ENCODE measurements at places on chromosomes 12 and 14.
A peak's percentile ranks its signal among the peaks of the same experiment; 100 is the strongest.

- peak; percentile 57 for DNase-seq
Observed at GRCh38 chr12:4037747-4038312, 164.6 kb upstream of the PARP11 start.

- no peak for DNase-seq
Observed at GRCh38 chr12:97398704-97399103, 63.9 kb upstream of the RMST start.

DNA sequence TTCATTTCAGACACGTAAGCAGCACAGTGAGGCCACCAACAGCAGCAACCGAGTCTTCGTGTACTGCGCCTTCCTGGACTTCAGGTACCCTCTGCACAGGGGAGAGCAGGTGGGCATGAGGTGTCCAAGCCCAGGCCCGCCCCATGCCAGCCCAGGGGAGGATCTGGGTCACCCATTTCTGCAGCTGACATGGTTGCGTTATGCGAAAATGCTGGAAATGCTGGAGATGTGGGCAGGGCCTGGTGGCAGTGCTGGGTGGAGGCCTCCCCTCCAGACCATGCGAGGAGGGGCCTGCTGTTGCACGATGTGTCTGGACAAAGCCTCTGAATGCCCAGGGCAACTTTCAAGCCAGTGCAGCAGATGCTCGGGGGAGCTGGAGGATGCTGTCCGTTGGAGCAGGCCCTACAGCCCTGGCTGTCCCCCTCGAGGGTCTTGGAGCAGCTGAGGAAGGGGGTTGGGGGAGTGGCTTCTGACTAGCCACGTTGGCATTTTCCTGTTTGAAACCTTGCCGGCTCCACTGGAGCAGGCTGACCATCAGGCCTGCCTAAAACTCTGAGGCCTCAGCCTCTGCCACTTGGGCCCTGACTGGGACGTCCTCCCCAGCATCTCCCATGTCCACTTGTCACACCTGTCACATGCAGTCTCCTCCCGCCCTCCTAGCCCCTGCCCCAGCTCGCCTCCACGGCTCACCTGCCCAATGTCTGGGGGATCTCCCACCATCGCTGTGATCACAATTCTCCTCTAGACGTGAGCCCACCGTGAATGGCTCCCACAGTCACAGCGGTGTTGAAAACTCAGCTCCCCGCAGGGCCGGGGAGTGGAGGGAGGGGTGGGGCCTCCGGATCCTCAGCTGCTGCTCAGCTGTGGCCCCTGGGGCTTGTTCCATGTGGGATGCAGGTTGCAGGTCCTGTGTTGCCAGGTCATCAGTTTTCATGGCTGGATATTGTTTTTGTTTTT, 123.4 kb downstream of the ADGRD1 start:
- no peak for DNase-seq

DNA sequence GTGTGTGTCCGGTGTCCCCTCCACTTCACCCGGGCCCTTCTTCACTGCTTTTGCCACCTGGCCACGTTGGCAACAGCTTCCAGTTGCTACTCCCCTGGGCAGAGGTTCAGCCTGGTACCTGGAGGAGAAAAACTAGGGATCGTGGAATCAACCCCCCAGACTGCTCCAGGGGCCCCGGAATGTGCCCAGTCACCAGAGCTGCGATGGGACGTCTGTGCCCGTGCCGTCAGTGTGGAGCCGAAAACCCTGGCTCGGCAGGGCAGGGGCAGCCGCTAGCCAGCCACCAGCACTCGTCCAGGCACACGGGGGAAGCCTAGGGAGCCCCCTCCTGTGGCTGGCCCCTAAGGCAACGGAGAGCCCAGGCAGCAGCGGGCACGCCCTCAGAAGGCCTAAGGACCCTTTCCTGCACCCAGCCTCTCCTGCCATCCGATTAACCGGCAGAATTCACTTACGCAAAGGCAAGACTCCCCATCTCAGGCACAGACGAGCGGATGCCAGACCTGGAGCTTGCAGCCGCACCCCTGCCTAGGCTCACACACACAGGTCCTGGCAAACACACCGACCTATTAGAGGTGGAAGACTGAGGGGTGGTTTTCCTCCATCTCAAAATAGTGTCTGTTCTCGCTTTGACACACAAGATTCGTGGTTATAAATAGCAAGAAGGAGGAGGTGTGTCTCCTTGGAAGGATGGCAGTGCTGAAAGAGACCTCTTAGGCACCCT, 62.6 kb downstream of the FBXL14 start:
- no peak for DNase-seq

DNA sequence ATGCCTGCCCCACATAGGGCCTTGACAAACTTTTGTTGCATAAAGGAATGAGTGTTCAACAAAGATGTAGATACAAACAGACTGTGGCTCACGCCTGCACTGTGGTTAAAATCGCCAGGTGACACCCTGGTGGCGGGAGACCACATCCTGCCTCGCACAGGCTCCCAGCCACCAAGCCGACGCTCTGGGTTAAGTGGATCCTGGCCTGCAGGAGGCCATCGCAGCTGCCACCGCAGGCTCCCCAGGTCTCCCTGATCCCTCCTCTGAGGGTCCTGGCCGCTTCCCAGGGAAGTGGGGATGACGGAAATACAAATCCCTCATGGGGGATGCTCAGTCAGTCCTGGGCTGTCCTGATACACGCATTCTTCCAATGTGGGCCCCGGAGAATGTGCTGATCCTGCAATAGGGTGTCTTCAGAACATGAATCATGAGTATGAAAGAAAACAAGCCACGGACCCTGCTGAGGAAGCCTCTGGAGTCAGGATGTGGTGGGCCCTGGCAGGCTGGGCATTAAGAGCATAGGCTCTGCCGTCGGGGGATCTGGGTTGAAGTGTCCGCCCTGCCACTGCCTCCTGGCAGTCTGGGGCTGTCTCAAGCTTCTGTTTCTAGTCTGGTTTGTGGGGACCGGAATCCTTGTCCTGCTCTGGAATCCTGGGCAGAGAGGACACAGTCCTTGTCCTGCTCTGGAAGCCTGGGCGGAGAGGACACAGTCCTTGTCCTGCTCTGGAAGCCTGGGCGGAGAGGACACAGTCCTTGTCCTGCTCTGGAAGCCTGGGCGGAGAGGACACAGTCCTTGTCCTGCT, 53.5 kb upstream of the BEGAIN start:
- no peak for DNase-seq

- DNase-seq: no peak
Observed at GRCh38 chr12:96493106-96493505, 3.7 kb downstream of the CFAP54 start.

- no peak for DNase-seq
Observed at GRCh38 chr12:3995306-3995705, 122.1 kb upstream of the PARP11 start.

DNA sequence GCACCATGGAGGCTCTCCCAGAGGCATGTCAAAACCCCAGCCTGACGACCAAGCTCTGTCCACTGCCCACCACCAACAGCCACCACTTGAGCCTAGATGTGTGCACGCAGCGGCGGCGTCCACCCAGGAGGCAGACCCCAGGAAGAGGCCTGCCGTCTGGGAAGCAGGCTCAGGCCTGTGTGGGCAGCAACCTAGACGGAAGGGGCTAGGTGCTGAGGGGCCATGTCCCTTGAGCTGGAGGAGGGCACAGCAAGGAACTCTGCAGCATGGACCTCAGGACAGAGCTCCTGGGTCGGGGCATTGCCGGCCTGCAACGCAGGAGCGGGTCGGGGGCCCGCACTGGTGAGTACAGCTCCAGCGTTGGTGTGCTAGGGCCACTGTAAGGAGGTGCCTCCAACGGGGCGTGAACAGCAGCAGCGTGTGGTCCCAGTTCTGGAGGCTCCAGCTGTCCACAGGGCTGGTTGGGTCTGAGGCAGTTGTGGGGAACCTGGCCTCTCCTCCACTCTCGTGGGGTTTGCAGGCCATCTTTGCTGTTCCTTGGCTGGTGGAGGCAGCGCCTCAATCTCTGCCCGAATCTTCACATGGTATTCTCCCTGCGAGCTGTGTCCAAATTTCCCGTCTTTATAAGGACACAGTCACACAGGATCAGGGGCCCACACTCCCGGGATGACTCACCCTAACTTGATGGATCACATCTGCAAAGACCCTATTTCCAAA, 20.5 kb downstream of the ZBTB42 start:
- no peak for DNase-seq

- no peak for DNase-seq
Observed at GRCh38 chr14:35333797-35334743, 41.9 kb downstream of the PSMA6 start.

DNA sequence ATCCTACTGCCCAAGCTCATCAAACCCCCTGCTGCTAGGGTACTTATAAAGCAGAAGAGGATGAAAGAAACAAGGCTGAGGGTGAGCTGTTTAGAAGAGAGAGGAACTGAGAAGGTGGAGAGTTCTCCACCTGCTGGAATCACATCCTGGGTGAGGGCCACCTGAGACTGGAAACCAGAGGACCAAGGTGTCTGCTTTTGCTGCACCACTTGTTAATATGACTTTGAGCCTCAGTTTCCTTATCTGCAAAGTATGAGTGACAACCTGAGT, 203.2 kb upstream of the SSTR1 start:
- DNase-seq: no peak

DNA sequence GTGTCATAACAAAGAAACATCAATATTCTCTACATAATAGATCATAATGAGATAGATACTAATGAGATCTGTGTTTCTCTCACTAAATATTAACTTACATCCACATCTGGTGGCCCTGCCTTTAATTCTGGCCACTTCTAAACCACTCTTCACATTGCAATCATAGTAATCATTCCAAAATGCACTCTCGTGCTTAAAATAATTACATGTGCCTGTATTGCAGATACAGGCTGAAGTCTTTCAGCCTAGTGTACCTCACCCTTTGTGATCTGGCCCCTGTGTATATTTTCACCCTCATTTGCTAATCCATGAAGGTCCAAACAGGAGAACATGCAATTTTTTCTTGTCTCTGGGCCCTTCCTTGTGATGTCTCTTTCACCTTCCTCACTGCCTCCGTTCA, 108.0 kb downstream of the LIN7A start:
- no peak for DNase-seq

DNA sequence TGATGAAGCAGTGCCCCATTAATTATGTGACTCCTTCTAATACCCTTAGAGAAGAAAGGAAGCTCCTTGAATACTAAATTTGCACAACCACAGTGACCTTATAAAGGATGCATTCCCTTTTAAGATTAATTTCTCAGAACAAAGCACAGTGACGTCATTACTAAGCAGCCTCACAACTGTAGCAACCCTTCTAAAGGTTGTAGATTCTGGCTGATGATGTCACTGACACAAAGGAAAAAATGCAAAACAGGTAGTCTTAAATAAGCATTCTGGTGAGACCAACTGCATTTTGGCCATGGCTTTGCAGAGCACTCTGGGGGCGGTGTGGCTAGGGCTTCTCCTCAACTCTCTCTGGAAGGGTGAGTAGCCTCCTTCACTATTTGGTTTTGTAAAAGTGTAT, 38.4 kb upstream of the OR4E1 start:
- DNase-seq: no peak

DNA sequence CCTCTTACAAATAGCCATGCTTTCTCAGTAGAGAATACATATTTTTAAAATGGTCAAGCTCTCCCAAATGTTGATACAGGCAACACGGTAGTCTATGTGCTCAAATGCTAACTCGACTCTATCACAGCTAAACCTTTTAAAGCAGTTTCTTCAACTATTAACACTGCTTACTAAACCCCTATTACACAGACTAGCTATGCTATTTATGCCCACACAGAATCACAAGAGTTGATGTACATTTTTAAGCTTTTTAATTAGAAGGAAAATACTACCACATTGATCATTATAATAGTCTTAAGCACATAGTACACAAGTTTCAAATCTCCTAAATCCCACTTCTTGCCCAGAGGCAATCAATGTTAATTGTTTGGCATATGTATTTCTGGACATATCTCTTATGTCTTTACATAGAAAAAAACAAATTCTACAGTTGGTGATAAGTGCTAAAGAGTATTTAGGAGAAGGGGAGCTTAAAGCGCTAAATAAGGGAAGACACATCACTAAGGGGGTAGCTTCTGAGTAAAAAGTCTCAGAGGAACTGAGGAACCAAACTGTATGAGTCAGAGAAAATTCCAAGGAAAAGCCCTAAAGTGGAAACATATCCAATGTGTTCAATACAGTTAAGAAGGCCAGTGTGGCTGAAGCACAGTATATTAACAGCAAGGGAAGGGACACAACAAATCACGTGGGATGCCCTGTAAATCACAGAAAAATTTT, 13.7 kb downstream of the HNRNPC start:
- no peak for DNase-seq

GRCh38 chr14:85191986-85192385, 338.0 kb upstream of the FLRT2 start:
- DNase-seq: no peak

DNA sequence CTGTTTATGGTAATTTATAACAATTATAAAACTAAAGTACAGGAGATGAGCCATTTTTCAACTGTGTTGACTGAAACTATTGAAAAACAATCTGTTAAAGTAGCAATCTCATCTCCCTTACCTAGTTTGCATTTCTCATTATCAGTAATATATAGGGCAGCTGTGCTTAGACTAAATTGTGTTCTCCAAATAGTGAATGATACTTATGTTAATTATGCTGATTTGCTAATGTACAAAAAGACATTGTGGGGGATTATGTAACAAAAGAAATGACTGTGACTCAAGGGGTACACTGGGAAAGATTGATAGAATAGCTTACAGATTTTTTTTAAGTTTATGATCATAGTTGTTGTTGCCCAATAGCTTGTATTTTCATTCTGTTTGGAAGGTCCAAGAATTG, 207.7 kb downstream of the FUT8 start:
- peak; percentile 6 for DNase-seq

DNA sequence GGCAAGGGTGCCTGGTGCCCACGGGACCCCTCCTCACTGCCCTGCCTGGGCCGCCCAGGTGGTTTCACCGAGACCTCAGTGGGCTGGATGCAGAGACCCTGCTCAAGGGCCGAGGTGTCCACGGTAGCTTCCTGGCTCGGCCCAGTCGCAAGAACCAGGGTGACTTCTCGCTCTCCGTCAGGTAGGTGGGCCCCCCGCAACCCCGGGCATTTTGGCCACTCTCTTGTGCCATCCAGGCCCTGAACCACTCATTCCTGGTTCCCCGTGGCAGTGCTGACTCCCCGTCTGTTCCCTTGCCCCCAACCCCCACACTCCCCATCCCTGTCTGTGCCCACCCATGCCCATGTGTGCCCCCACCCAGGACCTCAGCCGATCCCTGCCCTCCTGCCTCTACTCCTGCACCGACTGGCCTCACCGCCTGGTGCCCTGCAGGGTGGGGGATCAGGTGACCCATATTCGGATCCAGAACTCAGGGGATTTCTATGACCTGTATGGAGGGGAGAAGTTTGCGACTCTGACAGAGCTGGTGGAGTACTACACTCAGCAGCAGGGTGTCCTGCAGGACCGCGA, 480 bp downstream of the PTPN6 start:
- DNase-seq: no peak
